ENCODE measurements at places on chromosomes 1 and 21.

- no peak for DNase-seq
Measured at GRCh38 chr1:200885623-200886402, 8.9 kb upstream of the INAVA start.

DNA sequence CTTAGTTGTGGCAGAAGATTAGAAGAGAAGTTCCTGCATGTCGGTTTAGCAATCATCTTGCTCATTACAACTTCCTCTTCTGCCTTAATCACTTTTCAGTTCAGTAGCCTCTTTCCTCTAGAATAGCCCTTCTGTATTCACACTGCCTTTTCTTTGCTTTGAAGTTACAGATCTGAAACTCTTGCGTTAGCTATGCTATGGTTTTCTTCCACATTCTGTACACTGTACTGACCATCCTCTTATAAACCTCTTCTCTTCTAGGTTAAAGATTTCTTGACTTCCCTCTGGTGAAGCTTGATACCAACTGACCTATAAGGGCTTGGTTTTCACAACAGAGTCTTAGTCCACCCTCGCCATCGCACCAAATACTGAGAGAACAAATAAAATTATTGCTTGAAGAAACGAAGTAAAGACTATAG, 35.0 kb downstream of the C21orf91 start:
- DNase-seq: no peak

- no peak for DNase-seq
Measured at GRCh38 chr1:3876716-3877115, 19.4 kb downstream of the DFFB start.

GRCh38 chr1:51871351-51871975, 7.1 kb downstream of the NRDC start:
- DNase-seq: no peak

- no peak for DNase-seq
Measured at GRCh38 chr1:58849551-58849950, 65.7 kb upstream of the JUN start.

DNA sequence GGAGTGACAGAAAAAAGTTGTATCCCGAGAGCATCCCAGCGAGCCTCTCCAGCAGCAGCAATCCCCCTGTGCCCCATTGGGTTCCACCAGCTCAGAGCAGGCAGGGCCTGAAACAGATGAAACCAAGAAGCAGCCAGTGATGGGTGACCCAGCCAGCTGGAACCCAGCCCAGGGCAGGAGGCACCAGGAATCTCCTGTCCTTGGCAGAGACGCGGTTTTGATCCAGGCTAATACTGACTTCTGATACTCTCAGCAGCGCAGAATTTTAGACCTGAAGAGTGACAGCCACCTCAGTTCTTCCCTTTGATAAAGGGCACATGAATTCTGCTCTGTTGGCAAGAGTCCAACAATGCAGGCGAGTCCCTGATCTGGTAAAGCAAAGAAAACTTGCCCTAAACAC, 11.4 kb upstream of the OLIG1 start:
- no peak for DNase-seq

- no peak for DNase-seq
Measured at GRCh38 chr1:226948051-226948450, 8.0 kb downstream of the COQ8A start.

DNA sequence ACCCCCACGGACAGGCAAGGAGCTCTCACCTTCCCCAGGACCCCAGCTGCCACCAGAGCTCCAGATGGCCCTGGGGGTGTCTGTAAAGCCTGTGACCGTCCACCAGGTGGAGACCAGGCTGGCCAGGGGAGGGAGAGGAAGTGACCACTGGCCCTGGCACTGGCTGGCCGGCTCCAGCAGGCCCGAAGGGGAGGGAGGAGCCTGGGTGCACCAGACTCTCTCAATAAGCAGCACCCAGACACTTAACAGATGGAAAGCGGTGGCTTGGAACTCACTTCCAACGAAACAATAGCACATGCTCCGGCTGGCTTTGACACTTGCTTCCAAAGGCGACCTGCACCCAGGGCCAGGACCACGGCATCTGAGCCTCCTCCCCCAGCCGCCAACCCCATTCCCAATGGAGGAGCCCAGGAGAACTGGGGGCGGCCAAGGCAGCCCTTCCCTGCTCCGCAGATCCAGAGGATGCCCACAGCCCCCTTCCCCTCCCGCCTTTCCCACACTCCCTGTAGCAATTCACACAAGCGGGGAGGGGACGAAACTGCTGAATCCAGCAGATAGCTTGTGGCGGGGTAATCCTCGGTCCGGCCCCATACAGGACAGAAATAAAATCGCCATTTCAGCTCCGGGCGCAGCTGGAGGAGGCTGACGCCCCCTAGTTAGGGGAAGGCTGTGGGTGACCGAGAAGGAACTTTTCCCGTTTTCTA, 742 bp upstream of the PDE9A start:
- no peak for DNase-seq
